ENCODE measurements at places on chromosomes 12 and 14.

DNA sequence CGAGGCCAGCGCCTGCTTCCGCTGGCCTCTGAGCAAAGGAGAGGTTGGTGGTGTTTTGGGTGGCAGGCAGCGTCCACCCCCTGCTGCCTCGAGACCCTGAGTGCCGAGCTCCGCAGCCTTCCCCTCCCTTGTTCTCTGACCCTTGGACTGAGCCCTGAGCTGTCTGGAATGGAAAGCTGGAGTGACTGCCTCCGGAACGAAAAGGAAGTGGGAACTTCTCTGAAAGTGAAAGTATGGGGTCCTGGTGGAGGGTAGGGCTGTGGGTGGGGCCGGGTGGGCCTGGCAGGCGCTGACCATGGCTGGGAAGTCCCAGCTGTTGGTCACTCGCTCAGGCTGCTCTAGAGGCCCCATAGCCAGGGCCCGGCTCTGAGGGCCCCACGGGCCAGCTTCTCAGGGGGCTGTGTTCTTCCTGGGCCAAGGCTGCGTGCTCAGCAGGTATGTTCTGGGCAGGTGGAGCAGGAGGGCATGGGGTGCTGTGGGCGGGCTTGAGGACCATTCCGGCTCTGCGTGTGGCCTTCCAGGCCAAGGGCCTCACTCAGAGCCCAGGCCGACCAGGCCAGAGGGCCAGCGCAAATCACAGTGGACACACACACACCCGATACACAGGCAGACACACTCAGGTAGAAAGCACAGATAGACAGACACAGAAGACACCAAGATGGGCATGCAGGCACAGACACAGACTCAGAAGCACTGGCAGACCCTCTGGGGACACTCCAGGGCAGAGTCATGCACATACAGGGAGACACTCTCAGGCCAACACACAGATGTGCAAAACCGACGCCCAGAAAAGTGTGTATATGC, at the start of gene EXOC3L4:
EXOC3L4 (plus strand) TSS at position 320 of the 804 bp plus-strand sequence. CDS start 5,495 bp downstream, outside the sequence.
- no peak for DNase-seq

GRCh38 chr12:52037248-52037861, 13.9 kb upstream of the NR4A1 start:
- no peak for DNase-seq

DNA sequence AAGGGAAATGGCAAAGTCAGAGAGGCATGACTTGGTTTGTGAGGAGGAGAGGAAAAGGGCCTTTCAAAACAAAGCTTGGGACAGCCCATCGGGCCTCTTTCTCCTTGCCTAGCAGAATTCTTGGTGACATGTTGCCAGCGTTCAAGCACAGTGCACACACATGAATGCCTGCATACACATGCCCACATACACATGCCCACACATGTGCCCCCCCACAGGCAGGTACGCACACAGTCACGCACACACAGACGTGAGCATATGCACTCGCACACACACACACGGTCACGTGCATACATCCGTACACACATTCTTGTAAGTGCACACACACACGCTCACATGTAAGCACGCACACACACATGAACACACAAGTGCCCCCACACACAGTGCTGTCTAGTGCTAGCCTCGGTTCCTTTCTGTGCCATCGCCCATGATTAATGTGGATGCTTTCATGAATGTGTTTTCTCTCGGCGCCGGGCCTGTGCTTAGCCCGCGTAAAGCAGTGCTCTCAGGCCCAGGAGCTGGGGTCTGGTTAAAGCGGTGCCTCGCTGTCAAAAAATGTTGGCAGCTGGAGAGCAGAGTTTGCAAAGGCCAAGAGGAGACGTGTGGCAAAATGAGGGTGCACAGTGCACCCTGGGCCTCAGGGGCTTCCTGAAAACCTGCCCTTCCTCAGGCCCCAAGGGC, 328.8 kb upstream of the DIO3 start:
- DNase-seq, result no peak

- DNase-seq, result no peak
These were observed 335.6 kb downstream of the SYT1 start for GRCh38 chr12:79200176-79200575.

DNA sequence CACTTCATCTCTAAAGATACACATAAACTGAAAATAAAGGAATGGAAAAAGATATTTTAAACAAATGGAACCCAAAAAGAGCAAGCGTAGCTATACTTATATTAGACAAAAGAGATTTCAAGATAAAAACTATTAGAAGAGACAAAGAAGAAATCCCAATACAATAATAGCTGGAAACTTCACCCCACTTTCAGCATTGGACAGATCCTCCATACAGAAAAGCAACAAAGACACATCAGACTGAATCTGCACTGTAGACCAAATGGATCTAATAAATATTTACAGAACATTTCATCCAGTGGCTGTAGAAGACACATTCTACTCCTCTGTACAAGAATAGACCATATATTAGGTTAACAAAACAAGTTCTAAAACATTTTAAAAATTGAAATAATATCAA, 117.6 kb upstream of the PDE3A start:
- no peak for DNase-seq

DNA sequence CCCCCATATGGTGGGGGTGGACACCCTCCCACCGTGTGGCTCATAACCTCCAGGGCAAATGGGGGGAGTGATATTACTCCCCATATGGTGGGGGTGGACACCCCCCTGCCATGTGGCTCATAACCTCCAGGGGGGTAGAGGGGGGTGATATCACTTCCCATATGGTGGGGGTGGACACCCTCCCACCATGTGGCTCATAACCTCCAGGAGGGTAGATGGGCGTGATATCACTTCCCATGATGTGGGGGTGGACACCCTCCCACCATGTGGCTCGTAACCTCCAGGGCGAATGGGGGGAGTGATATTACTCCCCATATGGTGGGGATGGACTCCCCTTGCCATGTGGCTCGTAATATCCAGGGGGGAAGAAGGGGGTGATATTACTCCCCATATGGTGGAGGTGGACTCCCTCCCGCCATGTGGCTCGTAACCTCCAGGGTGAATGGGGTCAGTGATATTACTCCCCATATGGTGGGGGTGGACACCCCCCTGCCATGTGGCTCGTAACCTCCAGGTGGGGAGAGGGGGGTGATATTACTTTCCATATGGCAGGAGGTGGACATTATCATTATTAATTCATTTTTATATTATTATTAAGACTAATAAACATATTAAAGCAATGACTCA, 51.2 kb upstream of the OXA1L start:
- DNase-seq, result no peak

- DNase-seq, result no peak
These were observed 11.9 kb downstream of the STYX start for GRCh38 chr14:52741865-52742264.

- no peak for DNase-seq
These were observed 285.0 kb upstream of the ATP2B1 start for GRCh38 chr12:89993632-89994031.

GRCh38 chr12:50353869-50354593, 42.4 kb downstream of the FAM186A start:
- no peak for DNase-seq

DNA sequence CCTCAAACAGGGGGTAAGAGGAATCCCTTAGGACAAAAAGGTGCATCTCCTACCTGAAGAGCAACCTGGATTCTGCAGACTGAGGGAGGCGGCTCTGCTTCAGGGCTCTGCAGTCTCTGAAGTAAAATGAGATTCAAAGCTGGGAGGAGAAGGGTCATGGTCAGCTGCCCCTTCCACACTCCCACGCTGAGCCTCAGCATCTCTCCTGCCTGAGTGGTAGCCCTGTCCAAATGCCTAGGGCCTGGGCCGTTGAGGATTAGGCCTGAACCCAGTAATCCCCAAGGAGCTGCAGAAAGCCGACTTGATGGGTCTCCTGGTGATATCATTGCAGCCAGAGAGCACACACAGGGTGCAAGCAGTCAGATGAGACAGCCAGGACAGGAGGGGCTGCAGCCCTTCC, 18.9 kb downstream of the PHLDA1 start:
- no peak for DNase-seq

DNA sequence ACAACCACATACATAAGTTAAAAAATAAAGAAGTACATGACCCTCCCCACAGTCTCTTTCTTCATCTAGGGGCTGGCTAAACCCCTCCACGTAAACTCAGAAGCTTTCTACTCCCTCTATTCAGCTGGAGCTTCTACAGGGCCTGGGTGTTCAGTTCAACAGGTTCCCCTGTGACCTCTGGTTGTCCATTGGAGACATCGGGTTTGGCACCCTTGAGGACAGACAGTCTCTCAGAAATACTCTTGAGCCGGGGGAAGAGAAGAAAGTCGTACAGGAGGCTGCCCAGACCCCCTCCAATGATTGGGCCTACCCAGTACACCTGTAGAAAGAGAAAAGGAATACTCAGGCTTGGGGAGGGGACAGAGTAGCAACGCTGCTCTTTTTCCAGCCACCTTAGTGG, 1.9 kb upstream of the TIMELESS start:
- DNase-seq, result no peak

DNA sequence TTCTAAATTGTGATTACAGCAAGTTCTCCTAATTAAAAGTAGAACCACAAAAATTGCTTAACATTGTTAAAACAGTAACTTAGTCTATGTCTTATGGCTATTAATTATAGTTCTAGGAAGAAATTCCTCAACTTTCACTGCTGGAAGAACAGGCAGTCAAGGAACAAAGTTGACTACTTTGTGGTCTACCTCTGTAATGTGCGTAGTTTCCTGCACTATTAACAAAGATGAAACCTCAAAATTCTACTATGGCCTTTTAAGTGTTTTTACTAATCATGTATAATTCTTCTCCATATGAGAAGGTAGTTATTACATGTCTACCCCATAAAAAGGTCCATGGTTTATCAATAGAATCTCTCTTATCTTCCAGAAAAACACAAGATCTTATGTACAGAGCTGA, 7.6 kb downstream of the RASSF9 start:
- no peak for DNase-seq

- no peak for DNase-seq
These were observed 35.1 kb downstream of the PPP2R5E start for GRCh38 chr14:63508033-63508432.

GRCh38 chr12:11757531-11757930, 108.1 kb downstream of the ETV6 start:
- DNase-seq, result no peak

GRCh38 chr14:95274279-95274678, 45.4 kb downstream of the CLMN start:
- DNase-seq, result no peak

- DNase-seq, result peak; percentile 55
These were observed 1.0 kb downstream of the NCOR2 start for GRCh38 chr12:124566161-124566996.

GRCh38 chr14:32027255-32027939, 49.7 kb upstream of the ARHGAP5 start:
- no peak for DNase-seq

GRCh38 chr14:32808644-32809043, 130.0 kb upstream of the NPAS3 start:
- no peak for DNase-seq

GRCh38 chr12:107490010-107490409, 195.6 kb upstream of the PWP1 start:
- DNase-seq, result no peak

DNA sequence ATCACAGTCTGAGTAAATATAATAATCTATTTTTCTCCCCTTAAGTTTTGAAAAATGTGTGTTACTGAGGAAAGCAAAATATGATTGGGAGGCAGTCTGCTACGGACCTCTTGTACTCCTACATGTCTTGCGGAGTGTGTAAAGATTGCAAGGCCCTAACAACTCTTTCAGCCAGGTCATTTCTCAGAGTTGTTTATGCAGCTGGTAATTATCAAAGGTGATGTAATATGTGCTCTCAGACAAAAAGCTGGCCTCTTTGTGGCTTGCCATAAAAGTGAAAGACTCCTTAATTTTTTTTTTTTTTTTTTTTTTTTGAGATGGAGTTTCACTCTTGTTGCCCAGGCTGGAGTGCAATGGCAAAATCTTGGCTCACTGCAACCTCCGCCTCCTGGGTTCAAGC, 40.5 kb upstream of the MON2 start:
- DNase-seq, result no peak

DNA sequence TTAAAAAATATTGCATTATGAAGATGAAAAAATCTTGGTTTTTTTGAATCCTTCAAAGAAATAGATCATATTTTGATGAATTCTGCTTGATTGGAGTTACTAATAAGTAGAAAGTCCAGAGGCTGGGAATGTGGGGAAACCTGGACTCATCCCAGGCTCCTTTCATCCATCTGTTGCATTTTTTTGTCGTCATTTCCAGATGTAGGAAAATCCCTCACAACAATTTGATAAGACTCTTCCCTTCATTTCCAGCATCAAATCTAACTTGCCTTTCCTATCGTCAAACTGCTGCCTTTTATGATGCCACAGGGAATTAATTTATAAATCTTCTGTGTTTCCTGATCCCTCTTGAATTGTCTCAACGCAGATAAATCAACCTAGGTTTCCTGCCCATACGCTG, 211.6 kb downstream of the FBXL14 start:
- DNase-seq, result no peak

GRCh38 chr12:26771861-26772260, 61.1 kb downstream of the ITPR2 start:
- no peak for DNase-seq

DNA sequence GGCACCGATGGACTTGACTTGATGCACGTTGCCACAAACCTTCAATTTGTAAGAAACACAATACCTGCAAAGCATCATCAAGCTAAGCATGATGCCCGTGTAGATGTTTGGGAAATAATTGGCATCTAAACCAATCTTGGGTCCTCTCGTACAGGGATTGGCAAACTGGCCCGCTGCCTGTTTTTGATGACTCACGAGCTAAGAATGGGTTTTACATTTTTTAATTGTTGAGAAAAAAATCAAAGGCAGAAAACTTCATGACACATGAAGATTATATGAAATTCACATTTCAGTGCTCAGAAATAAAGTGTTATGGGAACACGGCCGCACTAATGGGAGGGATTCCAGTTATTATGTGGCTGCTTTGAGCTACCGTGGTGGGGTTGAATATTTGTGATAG, 10.9 kb downstream of the MTA1 start:
- no peak for DNase-seq

- no peak for DNase-seq
These were observed 579 bp upstream of the RNASE1 start for GRCh38 chr14:20803223-20803622.

GRCh38 chr14:100073576-100074430, 8.6 kb downstream of the EVL start:
- no peak for DNase-seq

DNA sequence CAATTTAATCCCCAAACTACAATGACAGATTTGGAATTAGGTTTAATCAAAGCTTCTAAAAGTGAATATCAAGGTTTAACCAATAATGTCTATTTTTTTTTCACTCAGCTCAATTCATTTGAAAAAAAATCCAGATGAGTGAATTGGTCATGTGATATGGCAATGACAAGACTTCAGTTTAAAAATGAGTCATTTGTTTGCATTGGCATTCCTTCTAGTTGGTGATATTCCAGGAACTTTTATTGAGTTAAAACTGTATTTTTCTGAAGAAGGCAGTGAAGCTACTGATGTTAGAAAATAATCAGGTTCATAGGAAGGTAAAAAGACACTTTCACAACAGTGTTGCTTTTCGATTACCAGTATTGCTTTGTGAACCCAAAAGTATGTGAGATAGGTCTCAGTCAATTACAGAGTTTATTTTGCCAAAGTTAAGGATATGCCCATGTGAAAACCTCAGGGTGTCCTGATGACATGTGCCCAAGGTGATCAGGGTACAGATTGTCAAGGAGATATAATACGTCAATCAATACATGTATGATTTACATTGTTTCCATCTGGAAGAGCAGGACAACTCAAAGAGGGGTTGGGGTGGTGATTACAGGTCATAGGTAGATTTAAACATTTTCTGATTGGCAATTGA, 1214.9 kb downstream of the GALC start:
- no peak for DNase-seq

GRCh38 chr12:130715150-130715997, 725 bp downstream of the RIMBP2 start:
- DNase-seq, result no peak

Data from stimulated activated naive CD4-positive, alpha-beta T cell (primary cell).